ENCODE measurements at places on chromosomes 3 and 15.

DNA sequence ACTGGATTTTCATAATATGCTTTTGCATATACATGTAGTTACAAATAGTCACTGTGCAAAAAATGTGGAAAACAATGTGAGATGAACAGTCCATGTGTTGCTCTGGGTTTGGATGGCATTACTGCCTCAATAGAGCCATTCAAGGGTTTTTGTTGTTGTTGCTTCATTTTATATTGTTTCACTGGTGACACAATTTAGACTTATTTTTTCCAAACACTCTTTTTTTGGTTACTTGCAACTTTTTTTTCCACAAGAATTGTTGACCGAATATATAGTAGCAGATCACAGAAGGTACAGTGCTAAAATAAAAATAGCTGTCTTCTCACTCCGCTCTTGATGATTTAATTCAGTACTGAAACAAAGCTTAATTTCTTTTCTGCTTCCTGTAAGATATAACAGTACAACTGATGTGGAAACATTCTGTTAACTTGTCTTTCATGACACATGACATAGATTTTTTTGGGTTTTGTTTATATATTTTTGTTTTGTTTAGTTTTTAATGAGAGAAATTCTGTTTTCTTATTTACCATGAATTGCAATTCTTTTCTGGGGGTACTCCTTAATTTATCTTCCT, 618.6 kb downstream of the NAALADL2 start:
- H3K4me3 ChIP-seq, result no peak overlapping the region
- H3K27me3 ChIP-seq, result no peaks in the 10 kb centered on the region
- H3K36me3 ChIP-seq, result no peaks in the 10 kb centered on the region
- H3K27ac ChIP-seq, result no peak overlapping the region

DNA sequence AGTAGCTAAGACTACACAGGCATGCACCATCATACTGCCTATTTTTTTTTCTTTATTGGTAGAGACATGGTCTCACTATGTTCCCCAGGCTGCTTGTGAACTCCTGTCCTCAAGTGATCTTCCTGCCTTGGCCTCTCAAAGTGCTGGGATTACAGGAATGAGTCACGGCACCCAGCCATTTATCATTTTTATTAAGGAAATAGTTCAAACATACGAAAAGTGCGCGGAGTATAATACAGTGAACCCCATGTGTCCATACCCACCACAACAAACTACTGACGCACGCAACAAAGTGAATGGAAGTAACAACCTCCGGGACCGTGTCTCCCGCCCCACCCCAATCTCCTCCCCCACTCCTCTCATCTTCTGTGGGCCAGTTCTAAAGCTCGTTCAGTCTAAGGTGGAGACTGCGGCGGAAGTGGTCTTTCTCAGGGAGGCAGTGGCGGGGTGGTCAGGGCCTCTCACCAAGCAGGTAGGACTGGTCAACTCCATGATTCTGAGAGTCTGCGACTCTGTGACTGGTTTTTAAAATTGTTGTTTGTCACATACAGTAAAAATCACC, 42.1 kb downstream of the DNAJB8 start:
- H3K4me3 ChIP-seq, result no peak overlapping the region
- H3K36me3 ChIP-seq, result no peaks in the 10 kb centered on the region
- H3K27me3 ChIP-seq, result peaks cover 7% of the 10 kb centered on the region

- no peaks in the 10 kb centered on the region for H3K4me1 ChIP-seq
- no peak overlapping the region for H3K4me3 ChIP-seq
- H3K36me3 ChIP-seq, result no peaks in the 10 kb centered on the region
- no peak for DNase-seq
- H3K27ac ChIP-seq, result no peak overlapping the region
- no peaks in the 10 kb centered on the region for H3K27me3 ChIP-seq
These were observed 99.3 kb upstream of the SLC24A5 start for GRCh38 chr15:48021336-48022086.

GRCh38 chr15:78241017-78241416, 6.7 kb upstream of the ACSBG1 start:
- no peaks in the 10 kb centered on the region for H3K4me1 ChIP-seq
- peak; percentile 70 for DNase-seq
- no peaks in the 10 kb centered on the region for H3K36me3 ChIP-seq

- H3K4me3 ChIP-seq, result no peak overlapping the region
- H3K27ac ChIP-seq, result no peak overlapping the region
- H3K27me3 ChIP-seq, result no peaks in the 10 kb centered on the region
These were observed 104.7 kb downstream of the ZBTB20 start for GRCh38 chr3:115042351-115042750.

- no peak for DNase-seq
- H3K4me3 ChIP-seq, result no peak overlapping the region
- no peaks in the 10 kb centered on the region for H3K27me3 ChIP-seq
- no peaks in the 10 kb centered on the region for H3K4me1 ChIP-seq
- H3K27ac ChIP-seq, result no peak overlapping the region
These were observed 23.8 kb downstream of the TICRR start for GRCh38 chr15:89599021-89599420.

DNA sequence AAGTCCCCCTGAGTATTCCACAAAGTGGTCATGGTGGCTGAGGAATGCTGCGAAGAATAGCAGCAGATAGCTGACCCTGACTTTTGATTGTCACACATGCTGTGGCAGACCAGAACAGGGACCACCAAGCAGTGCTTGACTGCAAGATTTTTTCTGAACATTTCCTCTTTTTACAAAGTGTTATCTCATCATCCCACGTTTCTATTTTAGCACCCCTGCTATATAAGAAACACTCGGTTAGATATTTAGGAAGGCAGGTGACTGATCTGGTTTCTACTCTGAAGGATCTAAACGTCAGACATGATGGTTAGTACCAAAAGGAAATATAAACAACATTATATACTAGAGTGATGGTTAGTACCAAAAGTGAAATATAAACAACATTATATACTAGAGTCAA, 9.1 kb downstream of the SLC25A26 start:
- DNase-seq, result no peak
- H3K36me3 ChIP-seq, result peaks cover 20% of the 10 kb centered on the region
- no peaks in the 10 kb centered on the region for H3K27me3 ChIP-seq
- H3K4me1 ChIP-seq, result peaks cover 22% of the 10 kb centered on the region
- H3K27ac ChIP-seq, result no peak overlapping the region
- H3K4me3 ChIP-seq, result no peak overlapping the region

GRCh38 chr3:195269375-195270078, 1.4 kb downstream of the XXYLT1 start:
- no peak overlapping the region for H3K27ac ChIP-seq
- H3K4me1 ChIP-seq, result peaks cover 30% of the 10 kb centered on the region
- peak overlapping the region; percentile 89 for H3K4me3 ChIP-seq
- DNase-seq, result no peak

DNA sequence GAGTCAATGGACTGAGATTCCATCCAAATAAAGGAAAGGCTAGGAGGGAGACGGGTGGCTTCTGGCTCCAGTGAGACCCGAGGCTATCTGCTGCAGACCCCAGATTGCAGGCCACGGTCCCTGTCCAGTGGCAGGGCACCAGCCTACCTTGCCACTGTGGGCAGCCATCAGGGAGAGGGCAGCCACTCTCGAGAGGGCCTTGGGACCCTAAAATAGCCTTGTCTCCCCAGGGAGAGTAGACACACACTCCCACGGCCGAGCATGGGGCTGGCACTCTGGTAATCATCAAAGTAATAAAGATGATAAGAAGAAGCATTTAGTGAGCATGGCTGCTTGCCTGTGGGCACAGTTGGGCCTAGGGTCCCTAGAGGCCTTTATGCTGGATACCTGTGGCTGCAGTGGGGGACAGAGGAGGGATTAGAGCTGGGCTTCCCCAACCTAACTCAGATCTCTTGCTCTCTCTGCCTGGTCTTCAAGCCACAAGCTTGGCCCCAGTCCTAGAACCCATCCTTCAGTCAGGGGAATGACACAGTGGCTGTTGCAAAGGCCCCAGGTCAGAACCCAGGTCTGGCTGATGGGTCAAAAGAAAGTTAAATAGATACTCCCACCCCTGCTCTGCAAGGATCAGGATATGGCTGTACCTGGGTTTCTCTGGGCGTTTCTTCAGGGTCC, 9.2 kb upstream of the VIPR1 start:
- H3K4me3 ChIP-seq, result no peak overlapping the region
- H3K36me3 ChIP-seq, result no peaks in the 10 kb centered on the region
- H3K27me3 ChIP-seq, result peaks cover 22% of the 10 kb centered on the region
- no peaks in the 10 kb centered on the region for H3K4me1 ChIP-seq
- no peak overlapping the region for H3K27ac ChIP-seq
- DNase-seq, result no peak

GRCh38 chr15:36067483-36068274, 511.7 kb upstream of the CDIN1 start:
- no peak overlapping the region for H3K27ac ChIP-seq
- no peaks in the 10 kb centered on the region for H3K27me3 ChIP-seq
- no peak overlapping the region for H3K4me3 ChIP-seq
- H3K36me3 ChIP-seq, result no peaks in the 10 kb centered on the region
- H3K4me1 ChIP-seq, result no peaks in the 10 kb centered on the region
- DNase-seq, result no peak

- no peak for DNase-seq
- peaks cover 52% of the 10 kb centered on the region for H3K4me1 ChIP-seq
- no peak overlapping the region for H3K27ac ChIP-seq
- H3K36me3 ChIP-seq, result peaks cover 3% of the 10 kb centered on the region
- no peaks in the 10 kb centered on the region for H3K27me3 ChIP-seq
These were observed 3.4 kb downstream of the TMCC1 start for GRCh38 chr3:129890125-129890524.

- H3K4me3 ChIP-seq, result no peak overlapping the region
- DNase-seq, result no peak
- peaks cover 23% of the 10 kb centered on the region for H3K4me1 ChIP-seq
These were observed 75.2 kb downstream of the ZMAT3 start for GRCh38 chr3:178996399-178996798.

- no peak overlapping the region for H3K27ac ChIP-seq
- no peaks in the 10 kb centered on the region for H3K36me3 ChIP-seq
- H3K4me3 ChIP-seq, result no peak overlapping the region
- peaks cover 7% of the 10 kb centered on the region for H3K4me1 ChIP-seq
- no peak for DNase-seq
These were observed 104.4 kb downstream of the TMCO5A start for GRCh38 chr15:38038659-38039442.

DNA sequence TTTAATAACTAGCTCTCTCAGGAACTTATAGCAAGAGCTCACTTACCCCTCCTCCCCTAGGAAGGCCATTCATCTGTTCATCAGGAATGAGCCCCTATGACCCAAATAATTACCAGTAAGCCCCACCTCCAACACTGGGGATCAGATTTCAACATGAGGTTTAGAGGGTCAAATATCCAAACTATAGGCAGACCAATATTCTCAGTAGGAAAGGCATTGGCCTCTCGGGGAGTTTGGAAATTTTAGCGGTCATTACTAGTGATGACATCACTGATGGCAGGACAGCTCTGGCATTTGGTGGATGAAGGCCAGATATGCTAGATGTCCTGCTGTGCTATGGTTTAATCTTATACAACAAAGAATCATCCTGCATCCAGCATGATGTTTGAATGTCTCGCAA, 15.2 kb upstream of the CD47 start:
- H3K36me3 ChIP-seq, result peaks cover 2% of the 10 kb centered on the region
- no peak overlapping the region for H3K4me3 ChIP-seq
- peaks cover 17% of the 10 kb centered on the region for H3K27me3 ChIP-seq
- no peak for DNase-seq
- H3K27ac ChIP-seq, result no peak overlapping the region
- H3K4me1 ChIP-seq, result peaks cover 15% of the 10 kb centered on the region

DNA sequence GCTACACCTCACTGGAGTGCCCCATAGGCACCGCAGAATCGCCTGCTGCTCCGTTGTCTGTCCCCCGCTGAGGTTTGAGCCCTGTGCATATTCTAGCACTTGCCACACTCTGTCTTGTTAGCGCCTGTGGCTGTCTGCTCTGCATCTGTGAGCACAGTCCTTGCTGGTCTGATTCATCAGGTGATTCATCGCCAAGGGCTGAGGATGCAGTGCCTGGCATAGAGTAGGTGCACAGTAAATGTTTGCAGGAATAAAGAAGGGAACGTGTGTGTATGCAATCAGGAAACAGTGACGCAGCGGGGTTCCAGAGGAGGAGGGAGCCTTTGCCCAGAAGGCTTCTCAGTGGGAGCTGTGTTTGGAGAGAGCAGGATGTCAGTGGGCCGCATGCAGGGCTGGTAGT, 124.0 kb upstream of the PLXNA1 start:
- H3K27ac ChIP-seq, result no peak overlapping the region
- no peak for DNase-seq
- H3K36me3 ChIP-seq, result no peaks in the 10 kb centered on the region
- H3K4me1 ChIP-seq, result no peaks in the 10 kb centered on the region

- no peak overlapping the region for H3K4me3 ChIP-seq
- no peak overlapping the region for H3K27ac ChIP-seq
- H3K27me3 ChIP-seq, result peaks cover 3% of the 10 kb centered on the region
- DNase-seq, result no peak
- H3K4me1 ChIP-seq, result no peaks in the 10 kb centered on the region
- H3K36me3 ChIP-seq, result no peaks in the 10 kb centered on the region
These were observed 88.3 kb upstream of the COL8A1 start for GRCh38 chr3:99549957-99550603.

- peaks cover 8% of the 10 kb centered on the region for H3K36me3 ChIP-seq
- H3K27me3 ChIP-seq, result peaks cover 5% of the 10 kb centered on the region
- H3K4me1 ChIP-seq, result peaks cover 52% of the 10 kb centered on the region
- H3K27ac ChIP-seq, result peak overlapping the region; percentile 96
These were observed 828 bp downstream of the U2SURP start for GRCh38 chr3:143002083-143002712.

- H3K36me3 ChIP-seq, result peaks cover 2% of the 10 kb centered on the region
- H3K4me3 ChIP-seq, result no peak overlapping the region
- no peak for DNase-seq
- peaks cover 4% of the 10 kb centered on the region for H3K4me1 ChIP-seq
These were observed 2.2 kb upstream of the RASL12 start for GRCh38 chr15:65069779-65070546.

DNA sequence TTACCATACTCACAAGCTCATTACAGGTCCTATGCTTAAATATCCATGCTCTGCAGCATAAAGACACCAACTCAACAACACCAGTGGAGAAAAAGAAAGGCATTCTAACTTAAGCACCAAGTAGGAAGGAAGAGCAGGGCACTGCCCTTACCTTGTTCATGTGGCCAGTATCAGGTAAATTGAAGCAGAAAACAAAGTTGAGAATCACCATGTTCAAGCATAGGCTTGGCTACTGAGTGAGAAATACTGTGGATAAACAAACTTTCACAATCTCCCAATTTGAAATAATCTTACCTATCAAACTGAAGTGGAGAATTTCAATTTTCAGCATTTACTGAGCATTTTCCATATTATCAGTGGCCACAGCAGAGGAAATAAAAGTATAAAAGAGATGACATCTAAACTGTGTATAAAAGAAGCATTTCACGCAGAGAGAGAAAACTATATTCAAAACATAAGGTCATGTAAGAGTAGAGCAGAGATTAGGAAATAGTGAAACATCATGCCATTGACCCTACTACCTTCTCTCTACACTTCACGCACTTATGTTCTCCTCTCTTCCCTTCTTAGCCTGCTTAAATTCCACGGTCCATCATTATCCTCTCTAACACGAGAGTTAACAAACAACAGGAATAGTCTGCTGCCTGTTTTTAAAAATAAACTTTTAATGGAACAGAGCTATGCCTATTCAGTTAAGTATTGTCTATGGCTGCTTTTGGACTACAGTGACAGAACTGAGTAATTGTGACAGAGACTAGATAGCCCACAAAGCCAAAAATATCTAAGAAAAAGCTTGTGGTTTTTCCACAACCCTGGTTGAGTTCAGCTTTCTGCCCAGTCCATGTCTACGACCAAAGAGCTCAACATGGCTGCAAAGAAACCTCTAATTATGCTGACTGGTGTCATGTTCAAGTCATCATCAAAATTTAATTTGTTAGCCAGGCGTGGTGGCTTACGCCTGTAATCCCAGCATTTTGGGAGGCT, 142.5 kb downstream of the NR1I2 start:
- H3K27me3 ChIP-seq, result no peaks in the 10 kb centered on the region
- peaks cover 6% of the 10 kb centered on the region for H3K36me3 ChIP-seq
- no peak overlapping the region for H3K4me3 ChIP-seq
- H3K4me1 ChIP-seq, result peaks cover 4% of the 10 kb centered on the region
- DNase-seq, result no peak
